ENCODE measurements at places on chromosomes 6 and 20. TPM values are rescaled to one million over a fixed set of nuclear protein-coding genes. Genes with fewer than 3 reads are reported as not detected.
A peak's percentile ranks its signal among the peaks of the same experiment; 100 is the strongest.

DNA sequence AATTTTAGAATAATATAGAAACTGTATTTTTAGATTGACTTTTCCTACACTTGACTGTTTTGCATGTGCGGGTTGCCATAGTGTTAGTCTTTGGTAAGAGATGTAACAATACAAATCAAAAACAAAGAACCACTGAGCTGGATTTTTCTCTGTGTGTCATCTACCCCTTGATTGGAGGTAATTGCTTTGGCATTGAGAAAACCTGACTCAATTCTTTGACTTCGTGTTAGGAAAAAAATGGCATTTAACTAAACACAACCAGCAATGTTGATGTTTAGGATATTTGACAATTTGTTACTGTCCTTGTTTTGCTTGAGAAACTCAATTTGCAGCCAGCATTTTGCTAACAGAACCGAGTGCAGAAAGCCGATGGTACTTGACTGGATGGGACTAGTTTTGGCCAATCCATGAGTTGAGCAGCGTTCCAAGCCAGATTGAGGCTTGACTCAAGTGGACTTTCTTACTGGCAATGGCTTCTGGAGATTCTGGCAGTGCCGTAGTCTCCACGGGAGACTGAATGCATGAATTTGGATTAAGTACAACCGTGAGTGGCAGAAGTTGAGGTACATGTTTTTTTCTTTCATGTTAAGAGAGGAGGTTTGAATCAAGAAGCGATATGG is 17.1 kb downstream of the TPBG start:
- no peak for DNase-seq

DNA sequence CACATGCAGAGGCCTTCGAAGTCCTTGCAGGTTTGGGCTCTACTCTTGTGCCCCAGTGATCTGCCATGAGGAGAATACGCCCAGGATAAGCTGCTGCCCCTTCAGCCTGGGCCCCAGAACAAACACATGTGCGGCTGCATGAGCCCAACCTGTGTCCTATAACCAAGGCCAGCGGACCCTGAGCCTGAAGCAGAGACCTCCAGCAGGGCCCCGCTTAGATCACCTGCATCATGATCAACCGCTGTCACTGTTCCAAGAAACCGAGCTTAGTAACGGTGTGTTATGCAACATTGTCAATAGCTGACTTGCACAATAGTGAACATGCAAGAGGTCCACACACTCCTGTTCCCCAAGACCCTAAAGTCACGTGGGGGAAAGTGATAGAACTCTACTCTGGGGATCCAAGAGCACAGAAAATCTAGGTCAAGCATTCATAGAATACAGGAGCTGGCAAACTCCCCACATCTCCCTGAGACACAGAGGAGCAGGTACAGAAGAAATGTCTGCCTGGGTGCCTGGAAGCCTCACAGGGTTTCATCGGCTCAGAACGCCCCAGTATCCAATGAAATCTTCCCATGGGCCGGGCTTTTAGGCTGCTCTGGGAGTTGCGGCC is 136.2 kb downstream of the BMP7 start:
- no peak for DNase-seq

- DNase-seq: no peak
Measured at GRCh38 chr6:63910863-63911551, 275.4 kb downstream of the PHF3 start.

- no peak for DNase-seq
Measured at GRCh38 chr20:20364593-20365479, 3.1 kb upstream of the INSM1 start.

The CASS4 gene
- total RNA-seq: 5.1 TPM

The PARD6B gene
- 6.2 TPM for total RNA-seq

GRCh38 chr20:50575865-50576720 is 65.9 kb downstream of the PTPN1 start:
- DNase-seq: peak; percentile 83

The LTB gene
- 44.9 TPM for total RNA-seq

DNA sequence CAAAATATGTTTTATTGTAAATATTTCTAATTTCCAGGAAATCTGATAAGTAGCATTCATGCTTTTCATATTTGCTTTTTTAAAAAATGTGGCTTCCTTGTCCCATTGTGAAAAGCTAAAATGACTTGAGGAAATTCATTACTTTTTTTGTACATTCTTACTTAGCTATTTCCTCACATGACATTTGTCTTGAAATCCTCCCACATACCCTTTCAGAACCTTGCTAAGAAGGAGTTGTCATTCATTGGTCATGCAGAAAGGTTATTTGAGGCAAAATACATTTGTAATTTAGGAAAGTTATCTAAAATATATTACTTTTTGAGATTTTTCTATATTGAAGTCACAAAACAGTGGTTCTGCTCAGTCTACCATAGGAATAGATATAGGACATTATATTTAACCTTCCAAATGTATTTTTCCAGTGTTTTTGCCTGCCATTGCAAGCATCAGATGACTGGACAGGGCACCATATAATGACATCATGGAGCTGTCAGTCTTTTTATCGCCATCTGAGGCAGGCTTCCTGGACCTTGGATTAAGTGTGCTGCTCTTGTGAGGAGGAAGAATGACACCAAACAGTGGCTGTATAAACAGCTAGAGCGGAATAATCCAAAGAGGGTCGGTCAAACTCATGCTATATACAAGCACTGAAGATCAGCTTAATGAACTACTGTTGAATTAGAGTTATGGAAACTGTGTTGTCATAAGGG is 109.4 kb upstream of the HCRTR2 start:
- no peak for DNase-seq

GRCh38 chr20:45919542-45920399 is 7.8 kb upstream of the PLTP start:
- DNase-seq: no peak

- peak; percentile 39 for DNase-seq
Measured at GRCh38 chr6:36679043-36679833, 724 bp downstream of the CDKN1A start.

The PRDM13 gene
- total RNA-seq: not detected

GRCh38 chr6:106077881-106078280 is 8.3 kb upstream of the PRDM1 start:
- DNase-seq: no peak
